Stimulated activated CD4-positive, alpha-beta T cell treated with anti-CD3 and anti-CD28 coated beads, Interleukin-1b, Interleukin-23, amount 100 ng/mL, for 24 hours (primary cell): ENCODE measurements at places on chromosomes 11 and 22.

- no peak for DNase-seq
These were observed 34.5 kb downstream of the SLC5A12 start for GRCh38 chr11:26687351-26687750.

DNA sequence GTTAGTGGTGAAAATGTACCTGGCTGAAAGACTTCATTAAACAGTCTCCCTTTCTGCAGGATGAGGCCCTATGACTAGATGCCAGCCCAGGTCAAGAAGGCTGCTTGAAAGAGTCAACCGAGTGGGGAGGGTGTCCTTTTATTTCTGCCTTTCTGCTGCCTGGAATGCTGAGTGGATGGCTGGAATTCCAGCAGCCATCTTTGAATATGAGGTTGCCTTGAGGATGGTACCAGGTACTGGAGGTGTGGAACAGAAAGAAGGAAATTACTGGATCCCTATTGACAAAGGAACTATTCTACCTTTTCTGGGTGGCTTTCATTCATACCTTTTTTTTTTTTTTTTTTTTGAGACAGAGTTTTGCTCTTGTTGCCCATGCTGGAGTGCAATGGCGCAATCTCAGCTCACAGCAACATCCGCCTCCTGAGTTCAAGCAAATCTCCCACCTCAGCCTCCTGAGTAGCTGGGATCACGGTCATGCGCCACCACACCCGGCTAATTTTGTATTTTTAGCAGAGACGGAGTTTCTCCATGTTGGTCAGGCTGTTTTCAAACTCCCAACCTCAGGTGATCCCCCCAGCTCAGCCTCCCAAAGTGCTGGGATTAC lies 107.3 kb downstream of the RPS6KA4 start:
- no peak for DNase-seq

- no peak for DNase-seq
These were observed 166.8 kb downstream of the TEAD1 start for GRCh38 chr11:12840871-12841660.

GRCh38 chr22:39234472-39234787 lies 10.4 kb downstream of the PDGFB start:
- DNase-seq, result no peak

- no peak for DNase-seq
These were observed 967.5 kb downstream of the NTM start for GRCh38 chr11:132337819-132338416.
